ENCODE measurements at places on chromosomes 5 and 9.

DNA sequence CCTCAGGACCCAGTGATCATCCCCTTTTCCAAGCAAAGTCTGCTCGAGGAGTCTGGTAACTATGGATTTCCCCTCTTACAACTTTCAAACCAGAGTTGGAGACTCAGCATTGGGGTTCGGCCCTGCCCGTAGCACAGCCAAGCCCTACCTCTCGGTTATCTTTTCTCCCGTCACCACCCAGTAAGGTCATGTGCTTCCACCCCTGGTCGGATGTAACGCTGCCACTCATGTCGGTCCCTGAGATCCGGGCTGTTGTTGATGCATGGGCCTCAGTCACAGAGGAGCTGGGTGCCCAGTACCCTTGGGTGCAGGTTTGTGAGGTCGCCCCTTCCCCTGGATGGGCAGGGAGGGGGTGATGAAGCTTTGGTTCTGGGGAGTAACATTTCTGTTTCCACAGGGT, 1.2 kb downstream of the GALT start:
- no peak for DNase-seq

GRCh38 chr5:134637116-134637721, 4.6 kb upstream of the SAR1B start:
- no peak for DNase-seq

- no peak for DNase-seq
These were observed 164.2 kb downstream of the ICE1 start for GRCh38 chr5:5586721-5587120.

GRCh38 chr5:73450672-73451223, 2.2 kb upstream of the FOXD1 start:
- DNase-seq = no peak

DNA sequence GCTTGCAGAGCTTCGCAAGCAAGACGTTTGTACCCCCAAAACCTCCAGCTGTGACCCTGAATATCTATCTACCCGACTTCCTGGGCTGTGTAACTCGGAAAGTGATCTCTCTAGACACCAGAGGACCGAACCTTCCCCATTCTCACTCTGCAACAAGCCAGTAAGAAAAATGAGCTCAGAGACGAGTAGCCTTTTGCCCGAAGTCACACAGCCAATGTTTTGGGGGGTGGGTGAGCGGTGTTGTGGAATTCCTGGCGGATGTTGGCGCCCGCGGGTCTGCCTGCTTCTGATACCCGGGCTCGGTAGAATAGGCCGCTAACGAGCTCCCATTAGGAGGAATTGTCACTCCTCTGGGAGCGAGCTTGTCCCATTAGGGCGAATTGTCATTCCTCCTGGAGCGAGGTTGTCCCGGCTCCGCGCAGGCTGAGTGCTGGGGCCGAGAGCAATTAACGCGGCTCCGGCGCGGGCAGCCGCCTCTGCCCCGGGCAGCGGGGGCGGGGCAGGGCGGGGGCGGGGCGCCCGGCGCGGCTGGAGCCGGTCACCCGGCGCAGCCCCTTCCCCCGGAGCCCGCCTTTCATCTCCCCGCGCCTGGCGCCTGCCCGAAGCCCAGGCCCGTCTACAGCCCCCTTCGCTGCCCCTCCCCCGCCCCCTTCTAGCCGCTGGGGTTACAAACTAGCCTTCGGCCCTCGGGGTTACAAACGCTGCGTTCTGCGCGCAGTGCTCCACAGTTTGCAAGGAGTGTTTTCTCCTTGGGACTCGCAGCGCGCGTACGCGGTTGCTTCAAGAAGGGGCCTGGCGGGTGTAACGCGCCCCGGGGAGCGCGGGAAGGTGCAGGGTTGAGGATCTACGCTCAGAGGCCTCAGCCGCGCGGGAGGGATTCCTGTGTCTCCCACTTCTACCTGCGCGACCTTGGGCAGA, 3.5 kb upstream of the MSX2 start:
- no peak for DNase-seq

DNA sequence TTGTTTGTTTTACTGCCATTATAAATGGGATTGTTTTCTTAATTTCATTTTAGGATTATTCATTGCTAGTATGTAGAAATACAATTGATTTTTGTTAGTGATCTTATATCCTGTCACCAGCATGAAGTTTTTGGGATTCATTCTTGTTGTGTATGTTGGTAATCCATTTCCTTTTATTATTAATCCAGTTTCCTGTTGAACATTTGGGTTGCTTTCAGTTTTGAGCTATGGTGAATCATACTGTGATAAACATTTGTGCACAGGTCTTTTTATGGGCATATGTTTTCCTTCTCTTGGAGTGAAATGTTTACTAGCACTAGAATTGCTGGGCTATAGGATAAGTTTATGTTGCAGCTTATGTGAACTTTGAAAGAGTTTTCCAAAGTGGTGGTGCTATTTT, 69.6 kb downstream of the MAN2A1 start:
- no peak for DNase-seq

GRCh38 chr9:2230362-2230761, 215.2 kb downstream of the SMARCA2 start:
- DNase-seq = no peak

DNA sequence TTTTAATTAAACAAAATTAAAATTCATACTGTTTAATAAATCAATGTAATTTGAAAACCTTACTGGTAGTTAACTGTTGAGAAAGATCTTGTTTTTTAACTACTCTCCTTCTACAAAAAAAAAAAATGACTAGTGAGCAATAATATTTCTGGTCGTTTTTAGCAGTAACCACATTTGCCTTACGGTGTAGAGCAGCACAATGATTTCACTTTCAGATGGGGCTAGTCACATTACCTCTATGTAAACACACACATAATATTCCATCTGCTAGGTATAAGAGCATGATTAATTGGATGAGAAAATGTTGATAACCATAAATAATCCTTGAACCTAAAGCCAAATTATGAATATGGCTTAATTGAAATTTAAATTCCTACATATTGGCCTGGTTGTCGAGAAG, 198.1 kb downstream of the CHSY3 start:
- no peak for DNase-seq

- DNase-seq = no peak
These were observed 46.6 kb downstream of the MAP3K1 start for GRCh38 chr5:56861893-56862485.

- DNase-seq = no peak
These were observed 11.7 kb downstream of the MAP3K1 start for GRCh38 chr5:56827049-56827448.

DNA sequence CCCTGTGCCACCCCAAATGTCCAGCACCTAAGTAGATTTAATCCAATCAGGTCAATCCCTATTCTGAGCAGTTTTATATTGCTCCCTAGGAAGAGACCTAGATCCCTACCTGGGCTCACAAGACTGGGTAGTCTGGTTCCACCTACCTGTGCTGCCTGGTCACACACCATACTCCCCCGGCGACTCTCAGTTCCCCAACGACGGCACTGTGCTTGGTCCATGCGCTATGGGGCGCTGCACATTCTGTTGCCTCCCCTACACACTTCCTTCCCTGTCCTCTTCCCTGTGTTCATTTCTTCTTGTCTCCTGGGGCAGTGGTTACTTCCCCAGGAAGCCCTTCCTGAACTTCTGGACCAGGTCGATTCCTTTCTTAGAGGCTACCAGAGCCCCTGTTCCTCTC, 109.9 kb upstream of the IL12B start:
- DNase-seq = no peak

GRCh38 chr9:87122947-87123685, 175.8 kb upstream of the GAS1 start:
- DNase-seq = no peak

GRCh38 chr5:3535414-3536211, 60.0 kb upstream of the IRX1 start:
- DNase-seq = no peak

DNA sequence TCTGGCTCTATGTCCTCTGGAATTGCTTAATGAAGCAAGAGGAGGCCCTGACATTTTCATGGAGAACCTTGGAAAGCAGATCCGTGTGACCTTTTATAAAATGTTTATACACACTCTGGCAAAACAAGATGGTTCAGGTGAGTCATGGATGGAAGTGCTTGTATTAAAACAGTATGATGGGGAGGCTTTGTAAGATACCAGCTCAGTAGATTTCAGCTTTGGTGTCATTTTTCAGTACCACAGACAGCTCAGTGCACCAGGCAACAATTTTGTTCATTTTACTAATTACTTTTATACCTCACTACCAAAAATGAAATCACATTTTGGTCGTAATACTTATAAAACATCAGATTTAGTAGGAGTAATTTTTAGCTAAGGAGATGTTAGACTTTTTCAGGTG, 5.2 kb downstream of the KCNN2 start:
- no peak for DNase-seq

DNA sequence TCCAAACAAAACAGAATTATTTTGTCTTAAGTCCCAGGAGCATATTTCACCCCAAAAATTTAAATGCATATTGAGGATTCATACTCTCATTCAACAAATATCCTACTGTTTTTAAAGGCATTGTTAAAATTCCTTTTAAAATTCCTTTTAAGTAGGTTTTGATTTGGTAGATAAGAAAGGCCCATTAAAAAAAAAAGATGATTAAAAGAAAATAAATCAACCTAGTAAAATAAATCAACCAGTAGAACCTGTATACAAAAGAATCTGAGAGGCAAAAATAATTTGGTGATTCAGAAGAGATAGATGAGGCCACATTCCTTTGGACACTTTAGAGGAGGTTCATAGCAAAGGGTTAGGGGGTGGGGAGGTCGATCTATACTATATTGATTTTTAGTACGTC, 585.3 kb upstream of the TLE4 start:
- no peak for DNase-seq

GRCh38 chr9:22229069-22229468, 217.6 kb upstream of the DMRTA1 start:
- no peak for DNase-seq

DNA sequence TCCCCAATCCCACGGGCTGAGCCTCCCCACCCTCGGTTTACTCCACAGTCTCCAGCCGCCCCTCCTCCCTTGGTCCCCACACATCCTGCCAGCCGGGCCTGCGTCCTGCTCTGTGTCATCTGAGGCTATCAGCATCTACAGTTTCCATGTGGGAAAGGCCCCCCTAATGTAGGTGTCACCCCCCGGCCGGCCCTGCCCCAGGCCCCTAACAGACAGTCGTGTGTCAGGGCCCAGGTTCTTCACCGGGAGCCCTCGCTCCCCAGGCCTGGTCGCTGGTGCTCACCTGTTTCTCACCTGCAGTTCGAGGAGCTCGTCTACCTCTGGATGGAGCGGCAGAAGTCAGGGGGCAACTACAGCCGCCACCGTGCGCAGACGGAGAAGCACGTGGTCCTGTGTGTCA, 62.7 kb downstream of the KCNT1 start:
- DNase-seq = no peak

- no peak for DNase-seq
These were observed 10.8 kb downstream of the RIOK2 start for GRCh38 chr5:97172227-97172626.

DNA sequence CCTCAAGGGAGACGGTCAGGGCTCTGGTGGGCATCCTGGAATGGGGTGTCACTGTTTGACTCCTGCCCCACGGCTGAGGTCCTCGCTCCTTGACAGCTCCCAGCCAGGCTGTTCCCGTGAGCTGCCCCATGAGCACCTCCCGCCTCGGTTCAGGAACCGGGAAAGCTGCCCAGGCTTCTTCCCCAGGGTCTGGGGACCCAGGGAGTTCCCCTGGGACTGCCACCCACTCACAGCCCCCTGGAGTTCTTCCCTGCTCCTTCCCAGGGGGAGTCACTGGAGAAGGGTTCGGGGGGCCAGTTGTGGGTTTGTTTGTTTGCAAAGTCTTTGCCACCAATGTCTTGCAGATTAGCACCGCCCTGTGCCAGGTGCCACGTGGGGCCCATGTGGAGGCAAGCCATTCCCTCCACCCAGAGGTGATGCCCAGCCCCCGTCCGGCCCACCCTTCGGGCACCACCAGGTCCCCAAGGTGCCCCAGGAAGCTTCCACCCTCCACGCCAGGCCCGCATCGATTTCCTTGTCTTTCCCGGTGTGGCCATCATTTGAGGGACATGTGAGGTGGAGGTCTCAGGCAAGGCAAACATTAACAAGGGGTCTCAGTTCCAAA, 1.3 kb downstream of the PLPP7 start:
- DNase-seq = no peak

GRCh38 chr5:54278036-54278830, 32.1 kb downstream of the ARL15 start:
- DNase-seq = no peak

- no peak for DNase-seq
These were observed 424.2 kb downstream of the IRX1 start for GRCh38 chr5:4019841-4020240.

DNA sequence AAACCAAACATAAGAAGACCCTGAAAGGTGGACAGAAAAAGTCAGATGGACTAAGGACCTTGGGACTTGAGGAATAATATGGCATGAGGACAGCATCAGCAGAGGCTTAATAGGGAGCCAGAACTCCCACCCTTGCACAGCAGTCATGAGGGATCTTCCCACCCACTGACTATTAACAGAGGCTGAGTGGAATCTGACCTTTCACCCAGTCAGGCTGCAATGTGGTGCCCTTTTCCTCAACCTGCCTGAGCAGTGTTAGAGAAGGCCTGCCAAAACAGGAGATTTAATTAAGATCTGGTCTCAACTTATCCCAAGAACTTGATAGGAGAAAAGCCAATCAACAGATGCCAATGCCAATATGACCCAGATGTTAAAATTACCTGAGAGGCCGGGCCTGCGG, 481.9 kb downstream of the KDM4C start:
- DNase-seq = no peak

GRCh38 chr9:127667127-127667844, 39.5 kb upstream of the CFAP157 start:
- no peak for DNase-seq

DNA sequence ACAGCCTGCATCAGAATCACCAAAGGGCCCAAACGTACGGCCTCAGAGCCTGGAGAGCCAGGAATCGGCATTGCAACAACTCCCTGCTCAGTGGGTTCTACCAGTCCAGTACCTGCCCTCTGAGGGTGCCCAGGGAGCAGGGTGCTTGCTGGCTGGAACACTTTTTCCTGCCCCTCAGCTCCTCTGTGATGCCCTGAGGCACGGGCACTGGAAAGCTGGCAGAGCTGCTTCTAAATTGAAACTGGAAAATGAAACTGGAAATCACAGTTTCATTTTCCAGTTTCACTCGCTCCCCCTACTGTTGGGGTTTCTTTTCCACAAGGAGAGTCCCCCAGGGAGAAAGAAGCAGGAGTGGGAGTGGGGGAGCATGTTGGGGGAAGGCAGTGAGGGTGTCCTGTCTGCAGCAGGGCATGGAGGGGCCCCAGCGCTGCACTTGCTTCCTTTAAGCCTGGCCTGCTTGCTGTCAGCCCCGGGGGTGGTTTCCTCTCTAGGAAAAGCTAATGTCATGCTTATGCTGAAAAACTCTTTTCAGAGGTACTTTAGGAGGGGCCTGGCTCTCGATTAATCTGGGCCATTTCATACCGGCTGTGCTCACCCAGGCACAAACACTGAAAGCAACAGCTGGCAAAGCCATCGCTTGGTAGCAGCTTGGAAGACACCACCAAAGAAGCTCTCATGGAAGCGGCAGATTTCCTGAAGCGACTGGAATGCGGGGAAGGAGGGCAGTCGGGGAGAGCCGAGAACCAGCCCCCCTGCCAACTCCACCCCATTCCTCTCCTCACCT, 26.2 kb downstream of the IRF1 start:
- DNase-seq = peak; percentile 50

- no peak for DNase-seq
These were observed 12.7 kb downstream of the ADGRV1 start for GRCh38 chr5:90571147-90571773.
